ENCODE measurements at places on chromosomes 5 and 9.

GRCh38 chr9:74783408-74783807, 104.3 kb downstream of the TRPM6 start:
- DNase-seq, result no peak

DNA sequence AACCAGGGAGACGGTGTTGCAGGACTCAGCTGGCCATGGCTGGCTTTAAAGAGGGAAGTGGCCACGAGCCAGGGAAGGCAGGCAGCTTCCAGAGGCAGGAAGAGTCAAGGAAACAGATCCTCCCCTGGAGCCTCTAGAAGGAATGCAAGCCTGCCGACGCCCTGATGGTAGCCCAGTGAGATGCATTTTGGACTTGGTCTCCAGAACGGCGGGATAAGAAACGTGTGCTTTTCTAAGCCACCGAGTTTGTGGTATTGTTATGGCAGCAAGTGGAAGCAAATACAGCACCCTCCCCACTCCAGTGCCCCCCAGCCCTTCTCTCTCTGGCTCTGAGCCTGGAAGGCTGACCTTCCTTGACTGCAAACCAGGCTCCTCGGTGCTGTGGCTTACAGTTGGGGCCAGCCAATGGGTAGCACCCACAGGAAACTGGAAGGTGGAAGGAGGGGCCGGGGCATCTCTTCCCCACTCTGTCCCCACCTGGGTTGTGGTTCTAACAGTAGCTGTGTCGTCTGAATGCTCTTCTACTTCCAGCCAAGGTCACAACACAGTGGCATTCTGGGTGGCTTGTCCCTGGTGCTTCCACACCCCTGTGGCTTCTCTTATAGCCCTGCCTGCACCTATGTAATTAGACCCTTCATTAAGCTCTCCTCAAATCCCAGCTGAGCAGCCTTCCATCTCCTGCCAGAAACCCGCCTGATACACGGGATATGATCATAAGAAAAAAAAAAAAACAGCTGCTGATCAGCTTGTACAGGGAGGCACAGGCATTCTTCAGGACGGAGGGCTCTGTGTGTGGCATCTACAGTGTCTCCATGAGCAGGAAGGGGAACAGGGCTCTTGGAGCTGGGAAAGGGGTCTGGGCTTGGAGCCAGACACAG, 29.9 kb upstream of the UNC5A start:
- DNase-seq, result no peak

DNA sequence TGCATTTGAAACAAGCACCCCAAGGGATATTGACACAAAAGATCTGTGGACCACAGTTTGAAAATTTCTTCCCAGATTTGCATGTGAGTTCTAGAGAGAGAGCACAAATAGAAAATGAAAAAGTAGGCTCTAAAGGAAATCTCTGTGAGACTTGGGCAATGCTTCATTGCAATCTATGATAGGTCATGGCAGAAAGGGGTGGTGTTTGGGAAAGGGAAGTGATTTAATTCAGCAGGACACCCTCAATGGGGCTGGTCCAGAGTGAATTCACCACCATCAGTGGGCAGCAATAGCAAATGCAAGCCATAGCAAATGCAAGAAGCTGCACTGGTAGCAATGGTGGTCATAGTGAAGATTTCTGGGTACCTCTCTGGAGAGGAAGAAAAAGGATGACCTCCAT, 58.1 kb downstream of the ANKRD55 start:
- no peak for DNase-seq

DNA sequence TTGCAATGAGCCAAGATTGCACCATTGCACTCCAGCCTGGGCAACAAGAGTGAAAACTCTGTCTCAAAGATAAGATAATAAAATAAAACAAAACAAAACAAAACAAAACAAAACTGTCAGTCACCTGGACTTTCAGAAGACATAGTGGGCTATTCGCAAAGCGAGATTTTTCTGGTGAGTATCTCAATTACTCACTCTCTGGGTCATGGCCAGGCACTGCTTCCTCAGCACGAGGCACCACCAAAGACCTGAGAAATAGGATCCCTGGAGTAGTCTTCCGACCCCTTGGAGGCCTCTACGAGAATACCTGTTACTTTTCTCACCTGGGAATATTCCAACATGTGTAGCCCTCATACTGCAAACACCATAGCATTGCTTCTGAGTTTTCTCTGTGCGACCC, 201.7 kb upstream of the ZNF618 start:
- DNase-seq, result no peak

DNA sequence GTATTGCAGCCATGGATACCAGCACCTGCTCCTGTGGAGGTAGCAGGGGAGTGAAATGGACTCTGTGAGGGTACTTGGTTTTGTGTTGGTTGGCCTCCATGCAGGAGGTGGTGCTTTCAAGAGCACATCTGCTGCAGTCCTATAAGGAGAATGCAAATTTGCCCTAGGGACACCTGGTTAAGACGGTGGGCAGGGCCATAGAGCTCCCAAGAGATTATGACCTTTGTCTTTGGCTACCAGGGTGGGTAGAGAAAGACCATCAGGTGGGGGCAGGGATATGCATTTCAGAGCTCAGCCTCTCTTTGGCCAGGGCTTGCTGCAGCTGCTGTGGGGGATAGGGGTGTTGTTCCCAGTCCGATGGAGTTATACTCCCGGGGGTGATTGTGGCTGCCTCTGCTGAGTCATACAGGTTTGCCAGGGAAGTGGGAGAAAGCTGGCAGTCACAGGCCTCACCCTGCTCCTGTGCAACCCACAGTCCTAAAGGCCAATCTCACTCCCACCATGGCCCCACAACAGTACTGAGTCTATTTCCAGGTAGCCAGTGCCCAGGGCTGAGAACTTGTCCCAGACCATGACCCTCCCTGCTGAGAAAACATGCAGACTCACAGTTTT, 14.0 kb upstream of the PDLIM4 start:
- no peak for DNase-seq

DNA sequence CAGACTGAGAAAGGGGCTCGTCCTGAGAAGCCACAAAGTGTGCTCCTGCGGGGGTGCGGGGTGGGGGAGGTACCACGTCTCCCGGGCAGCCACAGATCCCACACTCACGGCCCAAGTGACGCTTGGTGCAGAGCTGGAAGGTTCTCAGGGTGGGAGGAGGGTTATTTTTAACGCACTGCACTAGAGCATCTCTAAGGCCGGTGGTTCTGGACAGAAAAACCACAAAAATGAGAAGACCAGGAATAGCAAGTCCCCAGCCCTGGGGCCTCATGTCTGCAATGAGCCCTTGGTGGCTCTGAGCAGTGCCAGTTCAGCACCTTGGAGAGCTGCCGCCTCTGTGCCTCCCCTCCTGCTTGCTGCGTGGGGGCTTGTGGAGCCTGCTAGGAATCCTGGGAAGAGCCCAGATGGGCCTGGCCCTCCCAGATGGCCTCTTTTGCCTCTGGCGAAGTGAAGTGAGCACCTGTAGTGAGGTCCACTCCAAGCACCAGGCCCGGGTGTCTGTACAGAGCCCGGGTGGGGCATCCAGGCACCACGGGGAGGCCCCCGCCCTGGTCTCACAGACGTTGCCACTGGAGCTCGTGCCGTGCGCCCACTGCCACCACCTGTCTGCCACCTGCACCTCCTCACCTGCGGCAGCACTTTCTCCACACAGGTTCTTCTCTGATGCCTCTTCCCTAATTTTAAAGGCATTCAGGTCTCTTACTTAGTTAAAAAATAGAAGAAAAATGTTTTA, 48.9 kb upstream of the CACNA1B start:
- no peak for DNase-seq

DNA sequence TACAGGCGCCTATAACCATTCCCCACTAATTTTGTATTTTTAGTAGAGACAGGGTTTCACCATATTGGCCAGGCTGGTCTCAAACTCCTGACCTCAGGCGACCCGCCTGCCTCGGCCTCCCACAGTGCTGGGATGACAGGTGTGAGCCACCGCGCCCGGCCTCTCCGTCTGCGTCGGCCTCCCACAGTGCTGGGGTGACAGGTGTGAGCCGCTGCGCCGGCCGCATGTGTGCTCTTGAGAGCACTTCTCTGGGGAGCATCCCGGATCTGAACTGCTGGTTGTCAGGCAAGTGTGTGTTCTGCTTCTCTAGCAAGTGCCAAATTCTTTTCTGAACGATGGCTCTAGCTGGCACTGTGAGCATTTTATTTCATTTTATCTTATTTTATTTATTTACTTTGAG, 3.7 kb upstream of the ENTPD2 start:
- no peak for DNase-seq

DNA sequence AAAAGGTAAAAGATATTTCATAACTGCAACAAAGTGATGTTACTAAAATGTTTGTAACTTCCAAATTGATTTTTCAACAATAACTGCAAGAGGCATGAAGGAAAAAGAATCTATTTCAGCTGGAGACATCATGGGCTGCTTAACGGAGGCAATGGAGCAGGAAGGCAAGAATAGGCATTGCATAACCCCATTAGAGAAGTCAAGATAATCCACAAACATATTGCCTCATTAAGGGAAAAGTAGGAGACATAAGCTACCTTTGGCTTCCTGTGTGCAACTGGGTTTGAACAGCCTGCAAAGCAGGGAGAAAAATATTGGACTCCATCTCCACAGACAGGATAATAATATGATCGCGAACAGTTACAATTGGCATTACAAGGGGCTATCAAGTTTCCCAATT, 46.7 kb downstream of the SLCO4C1 start:
- DNase-seq, result no peak

DNA sequence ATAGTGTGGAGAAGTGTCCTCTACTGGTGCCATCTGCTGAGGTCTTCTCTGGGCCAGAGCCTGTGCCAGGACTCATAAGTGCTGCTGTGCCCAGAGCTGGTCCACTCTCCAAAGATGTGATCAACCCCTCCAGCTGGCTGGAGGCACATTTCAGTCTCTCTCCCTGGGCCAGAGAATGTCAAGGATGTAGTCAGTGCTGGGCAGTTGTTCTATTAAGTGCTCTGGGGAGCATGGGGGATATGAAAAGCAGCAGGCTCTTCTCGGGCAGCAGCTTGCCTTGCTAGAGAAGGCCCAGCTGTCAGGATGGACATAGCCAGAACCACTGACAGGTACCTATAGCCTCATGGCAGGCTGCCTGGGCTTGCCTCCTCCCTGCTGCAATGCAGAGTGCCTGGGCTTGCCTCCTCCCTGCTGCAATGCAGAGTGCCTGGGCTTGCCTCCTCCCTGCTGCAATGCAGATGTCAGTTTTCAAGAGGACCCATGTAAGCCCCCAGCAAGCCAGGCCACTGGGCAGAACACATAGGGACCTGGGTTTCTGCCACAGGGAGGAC, 157.2 kb upstream of the PANK3 start:
- no peak for DNase-seq

DNA sequence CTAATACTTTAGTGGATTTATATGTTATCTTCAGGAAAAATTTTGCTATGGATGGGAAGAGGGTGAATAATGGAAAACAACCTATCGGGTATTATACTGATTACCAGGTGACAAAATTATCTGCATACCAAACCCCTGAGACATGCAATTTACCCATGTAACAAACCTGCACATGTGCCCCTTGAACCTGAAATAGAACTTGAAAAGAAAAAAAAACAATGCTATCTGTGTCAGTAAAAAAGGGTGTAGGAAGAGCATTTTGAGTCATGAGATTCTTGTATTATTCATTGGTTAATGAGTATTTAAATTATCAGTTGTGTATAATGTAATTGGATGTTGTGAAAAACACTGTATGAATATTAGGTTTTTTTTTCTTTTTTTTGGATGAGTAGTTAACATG, 75.4 kb downstream of the PRR16 start:
- DNase-seq, result no peak

- no peak for DNase-seq
Measured at GRCh38 chr9:33106827-33107621, 30.6 kb upstream of the SMU1 start.

GRCh38 chr9:132412089-132412488, 2.1 kb downstream of the CFAP77 start:
- DNase-seq, result no peak

GRCh38 chr9:90299968-90300367, 342.7 kb downstream of the DIRAS2 start:
- no peak for DNase-seq

- no peak for DNase-seq
Measured at GRCh38 chr9:132756214-132756845, 86.1 kb downstream of the GTF3C4 start.

GRCh38 chr5:16453609-16454008, 12.0 kb downstream of the ZNF622 start:
- no peak for DNase-seq

DNA sequence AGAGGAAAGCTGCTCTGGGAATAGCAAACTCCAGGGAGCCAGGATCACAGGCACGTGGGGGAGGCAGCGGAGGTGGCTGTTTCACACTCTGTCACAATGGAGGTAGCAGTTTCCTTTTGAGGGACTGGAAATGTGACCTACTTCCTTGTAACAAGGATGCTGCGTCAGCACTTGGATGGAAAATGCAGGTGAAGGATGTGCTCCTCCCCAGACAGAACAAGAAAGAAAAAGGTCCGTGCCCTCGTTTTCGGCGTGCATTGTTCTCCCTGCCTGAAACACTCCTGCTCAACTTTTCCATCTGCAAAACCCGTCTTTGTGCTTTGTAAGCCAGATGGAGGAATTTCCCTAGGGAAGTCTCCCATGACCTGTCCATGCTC, 55.1 kb upstream of the SH3PXD2B start:
- no peak for DNase-seq

GRCh38 chr5:25963251-25964008, 1075.0 kb downstream of the CDH9 start:
- DNase-seq, result no peak

DNA sequence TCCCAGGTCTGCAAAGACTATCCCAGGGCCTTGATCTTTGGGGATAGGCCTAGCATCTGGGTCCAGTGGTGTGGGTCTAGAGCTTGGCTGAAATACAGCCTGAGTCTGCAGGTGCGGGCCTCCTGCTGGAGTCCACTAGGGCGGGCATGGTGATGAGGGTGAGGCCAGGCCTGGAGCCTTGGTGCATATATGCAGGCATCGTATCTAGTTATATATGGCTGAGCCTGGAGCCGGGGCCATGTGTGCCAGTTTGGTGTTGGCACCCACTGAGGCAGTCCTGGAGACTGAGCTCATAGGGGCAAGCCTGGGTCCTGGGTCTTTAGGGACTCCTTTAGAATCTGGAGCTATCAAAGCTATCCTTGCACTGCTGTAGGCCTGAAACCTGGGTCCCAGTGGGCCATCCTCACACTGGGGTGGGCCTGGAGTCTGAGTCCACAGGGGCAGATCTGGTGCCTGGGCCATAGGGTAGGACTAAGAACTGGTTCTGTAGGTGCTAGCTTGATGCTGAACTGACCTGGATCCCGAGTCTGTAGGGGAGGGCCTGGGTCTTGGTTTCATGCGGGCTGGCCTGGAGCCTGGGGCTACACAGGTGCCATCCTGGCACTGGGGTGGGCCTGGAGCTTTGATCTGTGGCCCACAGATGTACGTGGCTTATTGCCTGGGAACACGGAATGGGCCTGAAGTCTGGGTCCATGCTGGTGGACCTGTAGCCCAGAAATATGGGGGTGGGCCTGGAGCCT, 346.5 kb upstream of the MEF2C start:
- no peak for DNase-seq

GRCh38 chr9:70463877-70464276, 49.4 kb upstream of the KLF9 start:
- no peak for DNase-seq

All from stimulated activated CD8-positive, alpha-beta memory T cell treated with anti-CD3 and anti-CD28 coated beads, Interleukin-2, amount 100 ng/mL, for 1 hour (primary cell).